ENCODE measurements at places on chromosomes 11 and 22. TPM values are rescaled to one million over a fixed set of nuclear protein-coding genes. Genes with fewer than 3 reads are reported as not detected.

- DNase-seq: no peak
Observed at GRCh38 chr11:26186389-26186788, 145.5 kb upstream of the ANO3 start.

DNA sequence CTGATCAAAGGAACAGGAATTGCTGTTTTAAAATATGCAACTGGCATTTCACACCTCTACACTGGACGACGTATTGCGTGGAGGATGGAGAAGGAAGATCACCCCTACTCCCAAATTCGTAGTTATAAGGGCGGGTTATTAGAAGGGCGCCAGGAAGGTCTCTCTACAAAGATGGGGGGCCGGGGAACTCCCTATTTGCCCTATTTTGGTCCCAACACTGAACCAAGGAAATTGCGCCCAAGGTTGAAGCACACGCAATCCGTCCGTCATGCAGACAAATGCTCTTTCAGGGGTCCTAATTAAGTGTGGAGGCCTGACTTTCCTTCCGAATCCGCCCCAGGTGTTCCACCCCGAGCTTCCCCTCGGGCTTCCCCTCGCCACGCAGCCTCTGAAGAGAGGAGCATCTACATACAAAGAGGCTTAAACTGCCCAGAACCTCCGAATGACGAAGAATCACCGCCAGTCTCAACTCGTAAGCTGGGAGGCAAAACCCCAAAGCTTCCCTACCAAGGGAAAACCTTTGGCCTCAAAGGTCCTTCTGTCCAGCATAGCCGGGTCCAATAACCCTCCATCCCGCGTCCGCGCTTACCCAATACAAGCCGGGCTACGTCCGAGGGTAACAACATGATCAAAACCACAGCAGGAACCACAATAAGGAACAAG lies 396 bp downstream of the NPAT start:
- no peak for DNase-seq

- DNase-seq: no peak
Observed at GRCh38 chr11:64834031-64834722, 10.3 kb downstream of the CDC42BPG start.

GRCh38 chr11:121235057-121235456 lies 57.5 kb upstream of the SC5D start:
- DNase-seq: no peak

ARHGEF17 gene
- polyA plus RNA-seq: 94.4 TPM

HOATZ gene
- 0.28 TPM for polyA plus RNA-seq

FREY1 gene
- 0.18 TPM for polyA plus RNA-seq

Measured in left kidney (tissue), 8 donors.